Hindlimb muscle (tissue), 1 donor: ENCODE measurements at places on chromosomes 4 and X. TPM values are rescaled to one million over a fixed set of nuclear protein-coding genes. Genes with fewer than 3 reads are reported as not detected.

The CTSO gene
- polyA plus RNA-seq: 24.0 TPM

The PF4V1 gene
- not detected for polyA plus RNA-seq

The SPATA18 gene
- 1.9 TPM for polyA plus RNA-seq

The CHRDL1 gene
- 5.1 TPM for polyA plus RNA-seq

The TMEM184C gene
- 19.4 TPM for polyA plus RNA-seq

The CDX4 gene
- not detected for polyA plus RNA-seq

The FAT4 gene
- 12.5 TPM for polyA plus RNA-seq

The POF1B gene
- 0.23 TPM for polyA plus RNA-seq

The SCRG1 gene
- polyA plus RNA-seq: 1.2 TPM

The LARP7 gene
- polyA plus RNA-seq: 54.8 TPM

The CHRNA9 gene
- polyA plus RNA-seq: 0.09 TPM

The NKX6-1 gene
- 0.27 TPM for polyA plus RNA-seq

The NRK gene
- 183 TPM for polyA plus RNA-seq

The SSX2 gene
- polyA plus RNA-seq: not detected

The MAGEA2 gene
- not detected for polyA plus RNA-seq

The HOPX gene
- 10.0 TPM for polyA plus RNA-seq

The RNF175 gene
- 0.25 TPM for polyA plus RNA-seq

The TIGD2 gene
- 5.2 TPM for polyA plus RNA-seq

The AWAT2 gene
- not detected for polyA plus RNA-seq

The DSPP gene
- polyA plus RNA-seq: not detected

The PABPC1L2A gene
- polyA plus RNA-seq: not detected

The IKBKG gene
- polyA plus RNA-seq: 14.4 TPM

The EREG gene
- polyA plus RNA-seq: 0.10 TPM

The KIAA1210 gene
- 0.12 TPM for polyA plus RNA-seq

The ESX1 gene
- not detected for polyA plus RNA-seq

The RBM46 gene
- polyA plus RNA-seq: 0.22 TPM

The FGFR3 gene
- polyA plus RNA-seq: 1.8 TPM

The USP17L22 gene
- not detected for polyA plus RNA-seq

The TEX13C gene
- polyA plus RNA-seq: not detected

The NSDHL gene
- 13.1 TPM for polyA plus RNA-seq

The MAGED2 gene
- polyA plus RNA-seq: 988 TPM

The KIF4A gene
- 5.2 TPM for polyA plus RNA-seq

The COX7B2 gene
- not detected for polyA plus RNA-seq

The SPIN2B gene
- polyA plus RNA-seq: 11.1 TPM

The ADRA2C gene
- polyA plus RNA-seq: 3.4 TPM

The SMR3B gene
- not detected for polyA plus RNA-seq

The SMIM9 gene
- polyA plus RNA-seq: not detected

The CXCL8 gene
- 2.3 TPM for polyA plus RNA-seq

The IQCM gene
- 0.12 TPM for polyA plus RNA-seq

The DCLK2 gene
- 9.4 TPM for polyA plus RNA-seq

The MED28 gene
- polyA plus RNA-seq: 24.8 TPM

The CCDC149 gene
- 13.8 TPM for polyA plus RNA-seq

The ZNF330 gene
- polyA plus RNA-seq: 31.8 TPM

The MAGEA9B gene
- polyA plus RNA-seq: not detected

The ARL9 gene
- polyA plus RNA-seq: 0.25 TPM

The SRPX2 gene
- polyA plus RNA-seq: 21.0 TPM

The SEPTIN6 gene
- 24.4 TPM for polyA plus RNA-seq
